Activated naive CD4-positive, alpha-beta T cell treated with anti-CD3 and anti-CD28 coated beads for 36 hours (primary cell): ENCODE measurements at places on chromosomes 7 and 10. TPM values are rescaled to one million over a fixed set of nuclear protein-coding genes. Genes with fewer than 3 reads are reported as not detected.

- no peak for DNase-seq
- H3K27ac ChIP-seq: no peak overlapping the region
- H3K4me1 ChIP-seq: peaks cover 14% of the 10 kb centered on the region
- no peak overlapping the region for H3K4me3 ChIP-seq
- H3K27me3 ChIP-seq: no peaks in the 10 kb centered on the region
- no peaks in the 10 kb centered on the region for H3K36me3 ChIP-seq
These were observed 92.5 kb downstream of the KLF6 start for GRCh38 chr10:3692387-3692999.

GRCh38 chr7:80014511-80014910, 120.1 kb upstream of the GNAI1 start:
- no peak overlapping the region for H3K27ac ChIP-seq
- H3K27me3 ChIP-seq: no peaks in the 10 kb centered on the region
- no peak overlapping the region for H3K4me3 ChIP-seq
- DNase-seq: no peak
- H3K4me1 ChIP-seq: no peaks in the 10 kb centered on the region

- H3K4me1 ChIP-seq: peaks cover 10% of the 10 kb centered on the region
- H3K27me3 ChIP-seq: peaks cover 2% of the 10 kb centered on the region
- no peak overlapping the region for H3K4me3 ChIP-seq
- H3K36me3 ChIP-seq: no peaks in the 10 kb centered on the region
These were observed 293.6 kb upstream of the ZNF32 start for GRCh38 chr10:43942096-43942850.

Gene NKX6-2
- total RNA-seq: not detected

GRCh38 chr7:1555813-1556543, at the start of gene TMEM184A:
Gene TMEM184A (minus strand): TSS chr7:1556205. CDS start chr7:1555484, 721 bp downstream.
- H3K4me1 ChIP-seq: peaks cover 3% of the 10 kb centered on the region
- peak; percentile 72 for DNase-seq
- no peaks in the 10 kb centered on the region for H3K36me3 ChIP-seq
- no peak within 1 kb of the TSS for H3K4me3 ChIP-seq
- H3K27me3 ChIP-seq: no peaks in the 10 kb centered on the region

- no peak overlapping the region for H3K27ac ChIP-seq
- H3K4me3 ChIP-seq: no peak overlapping the region
- H3K4me1 ChIP-seq: no peaks in the 10 kb centered on the region
- peaks cover 6% of the 10 kb centered on the region for H3K36me3 ChIP-seq
These were observed 72.4 kb downstream of the LMBR1 start for GRCh38 chr7:156820445-156821063.

Gene H2BK1
- total RNA-seq: not detected

Gene CHRM2
- not detected for total RNA-seq

GRCh38 chr7:67711706-67712105, 715.1 kb downstream of the TYW1 start:
- H3K36me3 ChIP-seq: no peaks in the 10 kb centered on the region
- H3K4me3 ChIP-seq: no peak overlapping the region
- no peaks in the 10 kb centered on the region for H3K27me3 ChIP-seq
- H3K27ac ChIP-seq: no peak overlapping the region
- no peak for DNase-seq
- H3K4me1 ChIP-seq: no peaks in the 10 kb centered on the region

DNA sequence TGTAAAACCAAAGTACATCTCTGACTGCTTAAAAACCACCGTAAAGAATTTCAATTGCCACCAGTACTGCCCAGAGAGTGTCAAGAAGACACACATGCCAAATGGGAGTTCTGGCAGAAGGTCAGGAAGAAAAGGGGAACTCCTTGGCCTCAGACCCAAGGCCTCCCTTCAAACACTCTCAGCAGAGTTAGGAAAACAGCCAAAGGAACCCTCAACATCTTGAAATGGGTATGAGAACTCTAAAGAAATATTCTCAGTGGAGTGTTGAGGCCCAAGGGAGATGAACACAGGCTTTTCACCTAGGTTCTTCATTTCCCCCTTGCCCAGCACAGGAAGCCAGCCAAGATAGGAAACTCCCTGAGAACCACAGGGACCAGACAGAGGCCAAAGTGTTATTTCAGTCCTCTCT, 96.1 kb upstream of the ASAH2 start:
- DNase-seq: peak; percentile 13
- H3K36me3 ChIP-seq: peaks cover 32% of the 10 kb centered on the region
- H3K27ac ChIP-seq: no peak overlapping the region
- H3K4me3 ChIP-seq: no peak overlapping the region

GRCh38 chr7:1706721-1707613, 36.9 kb downstream of the ELFN1 start:
- H3K4me1 ChIP-seq: no peaks in the 10 kb centered on the region

Gene CFTR
- not detected for total RNA-seq

GRCh38 chr7:33982425-33982786, 77.1 kb downstream of the BMPER start:
- no peaks in the 10 kb centered on the region for H3K4me1 ChIP-seq
- no peak overlapping the region for H3K4me3 ChIP-seq
- H3K36me3 ChIP-seq: no peaks in the 10 kb centered on the region

Gene CPA5
- total RNA-seq: 0.74 TPM

- no peak for DNase-seq
- peaks cover 1% of the 10 kb centered on the region for H3K27me3 ChIP-seq
- no peak overlapping the region for H3K4me3 ChIP-seq
- no peak overlapping the region for H3K27ac ChIP-seq
- no peaks in the 10 kb centered on the region for H3K36me3 ChIP-seq
- no peaks in the 10 kb centered on the region for H3K4me1 ChIP-seq
These were observed 12.2 kb upstream of the PROSER2 start for GRCh38 chr10:11810973-11811372.

DNA sequence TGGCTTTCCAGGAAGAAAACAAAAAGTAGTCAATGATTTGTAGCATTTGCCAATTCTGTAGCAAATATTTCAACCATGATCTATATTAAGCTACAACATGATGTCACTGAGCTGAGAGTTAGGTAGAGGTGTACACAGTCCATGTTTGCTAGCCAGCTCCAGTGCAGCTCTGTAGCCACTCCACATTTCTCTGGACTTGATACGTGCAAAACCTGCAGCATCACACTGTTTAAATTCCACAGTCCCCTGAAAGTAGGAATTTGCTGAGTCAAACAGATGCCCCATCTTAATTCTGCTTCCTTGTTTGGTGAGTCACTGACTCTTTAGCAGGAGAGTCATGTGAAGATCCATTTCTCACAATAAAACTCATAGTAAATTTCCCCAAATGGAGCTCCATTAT, 89.8 kb upstream of the LRRTM3 start:
- no peaks in the 10 kb centered on the region for H3K27me3 ChIP-seq
- H3K36me3 ChIP-seq: no peaks in the 10 kb centered on the region
- H3K4me3 ChIP-seq: no peak overlapping the region
- no peak overlapping the region for H3K27ac ChIP-seq
